Upper lobe of left lung (tissue), 6 donors: ENCODE measurements at places on chromosomes 11 and 22. TPM values are rescaled to one million over a fixed set of nuclear protein-coding genes. Genes with fewer than 3 reads are reported as not detected.

The OR52I2 gene
- not detected for total RNA-seq

The DERL3 gene
- total RNA-seq = 3.2 TPM

DNA sequence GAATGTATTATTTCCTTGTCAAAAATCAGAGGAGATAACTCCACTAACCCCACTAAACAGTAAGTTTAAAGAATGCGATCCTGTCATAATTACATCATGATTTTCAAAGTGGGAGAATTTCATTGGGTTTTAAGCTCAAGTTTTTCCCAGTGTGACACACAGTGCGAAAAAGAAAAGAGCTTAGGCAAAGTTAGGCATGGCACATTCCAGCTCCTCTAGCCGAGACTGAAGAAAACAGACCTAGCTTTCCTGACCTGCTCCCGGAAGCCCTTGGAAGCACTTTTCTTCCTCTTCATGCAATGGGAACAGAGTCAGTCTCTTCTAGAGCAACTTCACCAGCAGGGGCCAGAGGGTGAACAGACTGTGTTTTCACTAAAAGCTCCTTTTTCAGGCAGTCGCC is 76.6 kb upstream of the AKIP1 start:
- H3K27ac ChIP-seq = peak overlapping the region; percentile 74
- no peaks in the 10 kb centered on the region for H3K27me3 ChIP-seq
- peaks cover 36% of the 10 kb centered on the region for H3K4me1 ChIP-seq

DNA sequence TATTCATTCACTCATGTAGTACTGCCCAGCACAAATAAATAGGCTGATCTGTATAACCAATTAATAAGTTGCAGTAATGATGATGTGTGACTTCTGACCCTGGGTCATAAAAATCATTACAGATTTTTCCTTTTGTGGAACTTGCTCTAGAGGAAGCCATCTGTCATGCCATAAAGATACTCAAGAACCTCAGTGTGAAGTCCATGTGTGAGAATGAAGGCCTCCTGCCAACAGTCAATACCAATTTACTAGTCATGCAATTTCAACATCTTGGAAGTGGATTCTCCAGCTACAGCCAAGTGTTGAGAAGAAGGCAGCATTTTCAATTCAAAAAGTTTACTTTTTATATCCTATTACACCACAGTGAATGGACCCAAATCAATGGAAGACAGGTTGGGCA is 435.6 kb upstream of the LRRC4C start:
- no peak overlapping the region for H3K4me3 ChIP-seq
- no peaks in the 10 kb centered on the region for H3K4me1 ChIP-seq
- no peak overlapping the region for H3K27ac ChIP-seq

GRCh38 chr22:45253039-45253641 is 12.4 kb upstream of the KIAA0930 start:
- H3K27me3 ChIP-seq = no peaks in the 10 kb centered on the region
- no peak overlapping the region for H3K27ac ChIP-seq
- no peak overlapping the region for H3K4me3 ChIP-seq
- no peaks in the 10 kb centered on the region for H3K36me3 ChIP-seq

DNA sequence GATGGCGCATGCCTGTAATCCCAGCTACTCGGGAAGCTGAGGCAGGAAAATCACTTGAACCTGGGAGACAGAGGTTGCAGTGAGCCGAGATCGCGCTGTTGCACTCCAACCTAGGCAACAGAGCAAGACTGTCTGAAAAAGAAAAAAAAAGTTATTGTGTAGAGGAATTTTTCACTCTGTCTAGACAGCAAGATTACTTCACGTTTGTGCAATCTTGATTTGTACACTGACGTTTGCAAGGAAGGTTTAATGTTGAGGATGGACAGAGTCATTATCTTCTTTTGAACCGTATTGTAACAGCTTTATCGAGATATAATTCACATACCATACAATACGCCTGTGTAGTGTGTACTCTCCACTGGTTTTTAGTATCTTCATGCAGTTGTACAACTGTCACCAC is 3.7 kb downstream of the CTTN start:
- H3K4me1 ChIP-seq = peaks cover 33% of the 10 kb centered on the region
- no peaks in the 10 kb centered on the region for H3K27me3 ChIP-seq
- no peak overlapping the region for H3K4me3 ChIP-seq
- DNase-seq = no peak
- H3K36me3 ChIP-seq = peaks cover 13% of the 10 kb centered on the region

DNA sequence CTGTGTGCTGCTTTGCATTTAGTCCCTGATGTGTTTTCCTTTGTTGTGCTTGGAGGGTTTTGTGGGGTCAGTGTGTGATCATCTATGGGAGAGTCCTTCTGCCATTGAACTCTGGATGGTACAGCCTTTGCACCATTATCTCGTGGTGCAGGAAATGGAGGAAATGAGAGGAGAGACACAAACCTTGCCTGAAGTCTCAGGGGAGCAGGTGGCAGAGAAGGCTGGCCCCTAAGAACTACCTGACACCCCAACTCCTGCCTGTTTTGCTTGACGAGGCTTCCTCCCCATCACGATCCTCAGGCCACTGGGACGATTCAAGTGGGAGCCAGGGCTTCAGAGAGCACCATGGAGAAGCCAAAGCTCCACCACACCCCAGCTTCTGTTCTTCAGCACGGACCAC is 1316.4 kb downstream of the TBC1D22A start:
- H3K36me3 ChIP-seq = no peaks in the 10 kb centered on the region
- H3K4me3 ChIP-seq = no peak overlapping the region
- no peaks in the 10 kb centered on the region for H3K4me1 ChIP-seq
- no peaks in the 10 kb centered on the region for H3K27me3 ChIP-seq
- no peak overlapping the region for H3K27ac ChIP-seq

DNA sequence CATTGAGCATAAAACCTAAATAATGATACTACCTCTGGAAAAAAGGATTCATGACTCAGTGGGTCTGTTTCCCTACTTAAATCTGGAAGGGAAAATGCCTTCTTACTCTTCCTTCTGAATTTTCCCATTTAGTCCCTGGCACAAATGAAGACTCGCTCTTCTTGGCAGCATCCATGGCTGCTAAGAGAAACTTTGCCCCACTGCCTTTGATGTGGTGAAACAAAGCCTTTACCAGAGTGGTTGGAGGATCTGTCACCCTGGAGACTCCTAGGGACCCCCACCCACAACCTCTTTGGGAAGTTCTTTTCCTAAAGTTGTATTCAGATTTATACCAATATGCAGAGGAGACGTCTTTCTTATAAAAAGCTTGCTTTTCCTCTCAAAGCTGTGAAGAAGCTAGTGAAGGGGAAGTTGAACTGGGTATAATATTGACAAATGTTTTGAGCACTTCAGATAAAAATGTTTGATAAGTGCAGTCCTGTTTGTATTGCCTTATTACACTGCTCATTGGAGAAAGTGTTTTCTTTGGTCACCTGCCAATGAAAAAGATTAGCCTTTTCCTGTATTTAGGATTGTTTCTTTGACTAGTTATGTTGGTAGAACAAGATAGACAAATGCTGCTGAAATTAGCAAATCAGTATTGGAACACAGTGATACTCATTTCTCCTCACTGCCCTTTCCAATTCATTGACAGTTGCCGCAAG is 77.3 kb downstream of the ARFGAP2 start:
- H3K4me3 ChIP-seq = no peak overlapping the region
- no peak overlapping the region for H3K27ac ChIP-seq
- no peaks in the 10 kb centered on the region for H3K27me3 ChIP-seq
- H3K36me3 ChIP-seq = no peaks in the 10 kb centered on the region

DNA sequence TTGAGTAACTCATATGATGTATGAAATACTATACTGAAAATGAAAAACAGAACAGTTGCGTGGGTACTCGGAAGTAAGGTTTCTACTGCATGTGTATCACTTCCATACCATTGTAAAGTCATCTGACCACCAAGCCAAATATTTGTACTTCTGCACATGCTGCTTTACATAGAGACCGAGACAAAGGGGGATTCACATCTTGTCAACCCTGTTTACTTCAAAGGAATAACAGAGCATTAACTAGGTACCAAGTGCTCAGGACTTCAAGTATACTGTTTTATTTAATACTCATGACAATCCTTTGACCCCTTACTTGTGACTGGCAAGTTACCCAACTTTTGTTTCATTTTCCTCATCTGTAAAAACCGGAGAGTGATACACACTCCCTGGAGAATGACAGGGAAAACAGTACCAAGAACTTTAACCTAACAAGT is 9.9 kb downstream of the MAPK1 start:
- peak overlapping the region; percentile 76 for H3K27ac ChIP-seq
- no peak for DNase-seq
- H3K36me3 ChIP-seq = no peaks in the 10 kb centered on the region
- H3K4me1 ChIP-seq = peaks cover 67% of the 10 kb centered on the region
- no peaks in the 10 kb centered on the region for H3K27me3 ChIP-seq

- H3K4me1 ChIP-seq = no peaks in the 10 kb centered on the region
- H3K27me3 ChIP-seq = no peaks in the 10 kb centered on the region
- no peak overlapping the region for H3K27ac ChIP-seq
- no peak overlapping the region for H3K4me3 ChIP-seq
- H3K36me3 ChIP-seq = no peaks in the 10 kb centered on the region
- DNase-seq = no peak
Measured at GRCh38 chr11:24406389-24406788, 90.5 kb upstream of the LUZP2 start.

- H3K4me3 ChIP-seq = no peak overlapping the region
- H3K27me3 ChIP-seq = no peaks in the 10 kb centered on the region
- H3K4me1 ChIP-seq = no peaks in the 10 kb centered on the region
- no peak for DNase-seq
Measured at GRCh38 chr11:81211050-81211449, 1522.6 kb downstream of the FAM181B start.

DNA sequence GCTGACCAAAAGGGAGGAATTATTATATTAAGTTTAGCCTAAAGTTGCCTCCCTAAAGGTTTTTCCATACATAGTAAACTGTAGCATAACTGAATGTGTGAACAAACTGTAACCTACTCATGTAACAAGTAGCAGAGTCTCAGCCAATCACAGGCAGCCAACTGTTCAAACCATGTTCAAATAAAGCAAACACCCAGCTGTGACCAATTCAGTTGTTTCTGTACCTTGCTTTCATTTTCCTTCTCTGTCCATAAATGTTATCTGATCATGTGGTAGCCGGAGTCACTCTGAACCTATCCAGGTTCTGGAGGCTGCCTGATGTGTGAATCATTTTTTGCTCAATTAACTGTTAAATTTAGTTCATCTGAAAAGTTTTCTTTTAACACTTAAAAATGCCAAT is 373.5 kb downstream of the GUCY1A2 start:
- no peaks in the 10 kb centered on the region for H3K4me1 ChIP-seq
- H3K27ac ChIP-seq = no peak overlapping the region
- no peaks in the 10 kb centered on the region for H3K27me3 ChIP-seq
- no peaks in the 10 kb centered on the region for H3K36me3 ChIP-seq

GRCh38 chr11:2462986-2463765 is 18.4 kb downstream of the KCNQ1 start:
- H3K27ac ChIP-seq = peak overlapping the region; percentile 71
- peak overlapping the region; percentile 6 for H3K4me3 ChIP-seq
- H3K27me3 ChIP-seq = no peaks in the 10 kb centered on the region
- peak; percentile 91 for DNase-seq
- no peaks in the 10 kb centered on the region for H3K36me3 ChIP-seq

DNA sequence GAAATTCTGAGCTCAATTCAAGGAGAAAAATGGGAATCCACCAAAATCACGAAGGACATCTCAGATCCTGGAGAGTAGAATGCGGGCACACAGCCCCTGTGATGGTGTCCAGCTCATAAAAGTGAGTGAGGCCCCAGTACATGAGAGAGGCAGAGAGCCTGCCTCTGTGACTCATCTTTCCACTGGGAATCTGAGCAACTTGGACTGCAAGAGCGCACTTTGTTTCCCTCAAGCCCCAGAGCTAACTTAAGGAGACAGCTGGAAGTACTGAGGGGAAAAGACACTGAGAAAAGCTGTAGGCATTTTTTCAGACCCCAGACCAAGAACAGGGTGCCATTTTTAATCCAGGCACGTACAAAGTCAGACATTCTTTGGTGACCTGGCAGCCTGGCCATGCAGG is 273.7 kb downstream of the C11orf87 start:
- H3K27ac ChIP-seq = no peak overlapping the region
- H3K4me1 ChIP-seq = no peaks in the 10 kb centered on the region
- no peaks in the 10 kb centered on the region for H3K27me3 ChIP-seq
- DNase-seq = no peak

DNA sequence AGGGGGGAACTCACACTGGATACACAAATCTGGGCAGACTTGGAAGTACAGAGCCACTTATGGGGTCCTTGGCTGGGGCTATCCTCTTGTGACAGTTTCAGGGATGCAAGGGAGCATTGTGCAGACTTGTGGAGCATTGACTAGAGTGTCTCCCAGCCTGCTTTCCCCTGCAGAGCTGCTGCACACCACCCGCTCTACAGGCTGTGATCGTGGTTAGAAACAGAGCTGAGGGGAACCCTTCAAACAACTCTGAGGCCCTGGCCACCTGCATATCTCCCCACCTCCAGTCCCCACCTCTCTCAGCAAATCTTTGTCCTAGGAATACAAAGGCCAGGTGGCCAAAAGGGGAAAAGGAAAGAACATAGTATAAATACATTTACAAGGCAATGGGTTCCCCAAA is 64.7 kb downstream of the NRXN2 start:
- no peak overlapping the region for H3K4me3 ChIP-seq
- H3K36me3 ChIP-seq = no peaks in the 10 kb centered on the region
- no peak overlapping the region for H3K27ac ChIP-seq
- no peaks in the 10 kb centered on the region for H3K4me1 ChIP-seq

GRCh38 chr22:28222976-28223745 is 304.1 kb upstream of the PITPNB start:
- H3K4me1 ChIP-seq = no peaks in the 10 kb centered on the region
- no peaks in the 10 kb centered on the region for H3K36me3 ChIP-seq
- no peak for DNase-seq
- no peaks in the 10 kb centered on the region for H3K27me3 ChIP-seq
- no peak overlapping the region for H3K27ac ChIP-seq

DNA sequence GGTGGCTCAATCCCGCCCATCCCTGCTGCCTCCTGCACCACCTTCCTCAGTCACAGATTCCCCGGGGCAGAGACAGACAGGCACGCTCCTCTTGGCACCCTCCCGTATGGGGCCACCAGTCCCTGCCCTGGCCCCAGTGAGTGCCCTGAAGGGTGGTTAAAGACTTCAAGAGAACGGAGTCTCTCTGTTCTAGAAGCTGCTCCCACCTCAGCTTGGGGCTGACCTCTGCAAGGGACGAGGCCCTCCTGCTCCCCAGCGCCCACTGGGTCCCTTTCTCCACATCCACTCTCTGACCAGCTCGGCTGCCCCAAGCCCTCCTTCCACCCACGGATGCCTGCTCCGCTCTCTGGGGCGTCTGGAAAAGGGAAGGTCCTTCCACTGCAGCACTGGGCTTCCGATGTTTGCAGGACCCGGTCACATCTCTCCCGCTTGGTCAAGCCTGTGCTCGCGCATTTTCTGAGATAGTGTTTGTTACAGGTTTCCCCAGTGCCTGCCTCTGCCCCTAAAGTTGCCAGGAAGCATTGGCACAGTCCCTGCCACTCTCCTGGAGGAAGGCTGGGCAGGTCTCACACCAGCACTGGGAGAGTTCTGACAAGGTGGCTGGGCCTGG is 1487.9 kb downstream of the TBC1D22A start:
- no peak for DNase-seq
- no peak overlapping the region for H3K27ac ChIP-seq
- H3K36me3 ChIP-seq = no peaks in the 10 kb centered on the region
- H3K4me1 ChIP-seq = peaks cover 8% of the 10 kb centered on the region
- no peaks in the 10 kb centered on the region for H3K27me3 ChIP-seq

GRCh38 chr11:124197999-124198398 is 14.9 kb downstream of the OR10D3 start:
- H3K27ac ChIP-seq = no peak overlapping the region
- DNase-seq = no peak
- no peak overlapping the region for H3K4me3 ChIP-seq
- H3K4me1 ChIP-seq = no peaks in the 10 kb centered on the region
